ENCODE measurements at places on chromosomes 3 and 15. TPM values are rescaled to one million over a fixed set of nuclear protein-coding genes. Genes with fewer than 3 reads are reported as not detected.
A peak's percentile ranks its signal among the peaks of the same experiment; 100 is the strongest.

Gene ULK4
- 0.91 TPM for total RNA-seq

Gene NPRL2
- 17.7 TPM for total RNA-seq

Gene PIK3R4
- total RNA-seq = 11.0 TPM

Gene GPR15
- not detected for total RNA-seq

Gene SCN11A
- total RNA-seq = not detected

Gene IGF1R
- 12.6 TPM for total RNA-seq

- DNase-seq = no peak
Observed at GRCh38 chr15:85031086-85031943, 49.7 kb downstream of the PDE8A start.

- DNase-seq = no peak
Observed at GRCh38 chr3:128352326-128352725, 114.4 kb downstream of the DNAJB8 start.

GRCh38 chr15:71244250-71244649, 129.0 kb downstream of the THSD4 start:
- no peak for DNase-seq

- no peak for DNase-seq
Observed at GRCh38 chr3:160486459-160486869, 36.9 kb upstream of the TRIM59 start.

- no peak for DNase-seq
Observed at GRCh38 chr3:138625707-138626365, 17.3 kb downstream of the FAIM start.

DNA sequence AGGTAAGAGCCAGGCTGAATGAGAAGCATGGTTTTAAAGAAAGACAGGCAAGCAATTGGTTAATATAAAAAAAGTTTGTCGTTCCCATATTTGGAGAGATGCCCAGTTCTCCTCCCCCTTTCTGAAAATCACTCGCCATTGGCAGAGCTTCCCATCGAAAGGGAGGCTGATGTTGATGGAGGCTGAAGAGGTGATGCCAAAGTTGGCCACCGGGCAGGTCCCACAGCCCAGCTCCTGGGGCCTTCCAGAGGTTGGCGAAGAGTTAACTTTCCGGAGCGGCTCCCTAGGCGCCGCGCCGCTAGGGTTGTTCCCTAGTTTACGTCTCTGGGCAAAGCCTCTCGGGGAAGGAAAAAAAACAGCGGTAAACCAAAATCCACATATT, 793 bp downstream of the PCOLCE2 start:
- DNase-seq = no peak

GRCh38 chr3:169308654-169309250, 354.8 kb downstream of the MECOM start:
- no peak for DNase-seq

DNA sequence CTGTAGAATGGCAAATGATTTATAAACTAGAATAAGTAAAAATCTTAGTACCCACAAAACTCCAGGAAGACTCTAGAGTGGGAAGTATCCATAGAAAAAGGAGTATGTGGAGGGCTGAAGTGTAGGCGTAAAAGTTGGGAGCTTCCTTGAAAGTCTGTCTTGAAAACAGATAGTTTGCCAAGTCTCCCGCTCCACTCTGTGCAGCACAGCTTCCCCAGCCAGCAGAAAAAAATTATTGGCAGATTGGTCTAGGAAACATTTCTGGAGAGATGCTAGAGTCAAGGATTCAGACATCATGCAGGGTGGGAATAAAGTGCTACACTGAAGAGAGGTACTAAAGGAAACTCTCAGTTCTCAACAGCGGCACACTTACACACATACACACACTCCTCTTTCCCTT, 53.4 kb upstream of the CD200R1L start:
- no peak for DNase-seq

- DNase-seq = no peak
Observed at GRCh38 chr3:37326144-37326543, 151.8 kb upstream of the LRRFIP2 start.

- DNase-seq = peak; percentile 83
Observed at GRCh38 chr15:41621200-41622193, 38.7 kb upstream of the MGA start.

- peak; percentile 77 for DNase-seq
Observed at GRCh38 chr3:160801386-160802118, 45.5 kb downstream of the PPM1L start.

DNA sequence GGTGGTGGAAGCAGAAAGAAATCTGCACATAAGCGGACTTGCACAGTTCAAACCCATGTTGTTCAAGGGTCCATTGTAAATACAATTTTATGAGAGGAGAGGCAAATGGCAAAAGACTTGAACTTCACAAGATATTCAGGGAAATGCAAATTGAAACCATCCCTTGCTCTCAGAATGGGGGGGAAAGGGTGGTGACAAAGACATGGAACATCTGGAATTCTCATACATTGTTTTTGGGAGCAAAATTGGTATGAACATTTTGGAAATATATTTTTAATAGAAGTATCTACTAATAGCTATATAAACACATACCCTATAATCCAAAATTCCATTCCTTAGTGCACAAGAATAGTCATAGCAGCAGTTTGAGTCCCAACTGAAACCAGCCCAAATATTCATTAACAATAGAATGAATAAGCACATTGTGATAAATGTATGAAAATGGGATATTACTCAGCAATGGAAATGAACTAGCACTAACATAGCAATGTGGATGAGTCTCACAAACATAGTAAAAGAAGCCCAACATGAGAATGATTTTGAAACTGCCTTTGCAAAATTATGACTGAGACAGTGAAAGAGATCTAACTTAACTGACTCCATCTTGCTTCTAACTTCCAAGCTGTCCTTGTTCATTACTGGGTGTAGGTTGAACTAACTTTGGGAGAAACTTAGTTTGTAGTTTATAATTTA, 77.2 kb downstream of the CD200R1L start:
- DNase-seq = no peak

DNA sequence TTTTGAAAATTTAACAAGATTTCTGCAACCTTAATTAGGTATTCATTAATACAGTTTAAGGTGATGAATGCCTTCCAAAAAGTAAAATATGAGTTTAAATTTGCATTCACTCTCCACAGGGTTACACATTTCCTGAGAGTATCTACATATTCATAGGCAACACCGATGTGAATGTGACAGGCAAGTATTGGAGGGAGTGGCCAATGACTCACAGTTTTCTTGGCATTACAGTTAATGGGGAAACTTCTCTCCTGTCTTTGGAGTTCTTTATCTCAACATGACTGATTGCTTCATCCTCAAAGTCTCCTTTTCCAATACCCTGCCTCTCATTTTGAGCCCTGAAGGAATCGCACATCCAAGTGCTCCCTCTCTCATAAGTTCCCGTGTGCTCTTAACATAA, 181.9 kb upstream of the CHL1 start:
- no peak for DNase-seq

DNA sequence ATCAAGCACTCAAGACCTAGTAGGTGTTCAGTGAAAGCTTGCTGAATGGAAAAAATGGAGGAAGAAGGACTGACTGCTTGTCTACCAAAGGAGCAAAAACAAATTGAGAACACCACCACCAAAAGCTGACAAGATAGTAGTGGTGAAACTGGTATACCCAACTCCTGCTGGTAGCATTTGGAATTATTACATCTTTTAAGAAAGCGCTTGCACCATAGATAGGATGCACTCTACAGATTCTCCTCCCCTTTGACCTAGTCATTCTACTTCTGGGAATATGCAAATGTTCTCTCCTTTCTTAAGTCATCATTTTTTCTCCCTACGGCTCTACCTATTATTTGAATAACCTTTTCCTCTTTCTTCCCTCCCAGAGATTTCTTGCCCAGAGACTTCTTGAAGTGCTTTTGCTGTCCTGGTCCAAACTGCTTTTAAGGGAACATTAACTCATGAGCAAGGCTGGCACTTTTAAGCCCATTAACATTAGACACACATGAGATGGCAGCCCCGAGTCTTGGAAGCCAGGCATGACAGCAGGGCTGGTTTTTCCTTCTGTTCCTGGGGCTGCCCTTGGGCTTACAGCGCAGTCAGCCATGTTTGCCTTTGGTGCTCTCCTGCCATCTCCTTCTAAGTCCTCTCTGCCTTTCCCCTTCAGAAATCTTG, 75.0 kb upstream of the TLE3 start:
- no peak for DNase-seq

GRCh38 chr3:197249542-197249941, 48.9 kb downstream of the DLG1 start:
- no peak for DNase-seq

DNA sequence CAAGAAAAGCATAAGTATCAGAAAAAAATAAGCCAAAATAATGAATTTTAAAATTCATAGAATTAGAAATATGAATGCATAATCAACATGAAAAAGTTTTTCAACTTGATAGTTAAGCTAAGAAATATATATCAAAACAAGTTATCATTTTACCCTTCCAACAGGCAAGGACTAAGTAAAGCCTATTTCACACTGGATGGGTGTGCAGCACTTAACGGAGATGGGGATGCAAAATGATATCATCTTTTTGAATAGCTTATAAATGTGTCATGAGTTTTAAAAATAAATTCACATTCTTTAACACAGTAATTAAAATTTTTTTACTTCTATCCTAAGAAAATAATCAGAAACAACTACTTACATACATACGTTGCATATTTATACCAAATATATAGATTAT, 20.9 kb downstream of the PIK3R4 start:
- DNase-seq = no peak

- DNase-seq = no peak
Observed at GRCh38 chr3:21825684-21826083, 74.7 kb upstream of the ZNF385D start.

DNA sequence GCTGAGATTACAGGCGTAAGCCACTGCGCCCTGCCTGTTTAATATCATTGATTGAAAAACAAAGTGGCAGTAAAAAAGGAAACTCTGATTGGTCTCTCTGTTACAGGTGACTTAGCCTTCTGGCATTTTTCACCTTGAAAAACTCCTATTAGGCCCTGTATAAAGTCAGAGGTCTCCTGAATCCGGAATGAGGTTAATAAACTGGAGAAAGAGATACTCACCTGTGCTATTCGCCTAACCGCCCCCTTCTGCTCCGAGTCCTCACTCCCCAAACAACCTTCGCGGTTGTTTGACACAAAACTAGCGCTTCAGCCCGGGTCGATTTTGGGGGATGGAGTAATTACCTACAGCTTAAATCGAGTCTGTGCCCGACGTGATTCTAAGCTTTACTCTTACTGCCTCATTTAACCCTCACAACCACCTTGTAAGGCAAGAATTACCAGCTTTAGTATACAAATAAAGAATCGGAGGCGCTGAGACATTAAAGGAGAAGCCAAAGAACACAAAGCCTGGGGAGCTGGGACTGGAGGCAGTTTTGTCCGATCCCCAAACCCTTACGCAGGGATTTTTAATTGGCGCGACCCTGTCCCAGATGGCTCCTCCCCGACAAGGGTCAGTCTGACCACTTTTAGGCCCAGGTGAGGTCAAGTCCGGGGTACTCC, 441 bp downstream of the CEP70 start:
- no peak for DNase-seq

DNA sequence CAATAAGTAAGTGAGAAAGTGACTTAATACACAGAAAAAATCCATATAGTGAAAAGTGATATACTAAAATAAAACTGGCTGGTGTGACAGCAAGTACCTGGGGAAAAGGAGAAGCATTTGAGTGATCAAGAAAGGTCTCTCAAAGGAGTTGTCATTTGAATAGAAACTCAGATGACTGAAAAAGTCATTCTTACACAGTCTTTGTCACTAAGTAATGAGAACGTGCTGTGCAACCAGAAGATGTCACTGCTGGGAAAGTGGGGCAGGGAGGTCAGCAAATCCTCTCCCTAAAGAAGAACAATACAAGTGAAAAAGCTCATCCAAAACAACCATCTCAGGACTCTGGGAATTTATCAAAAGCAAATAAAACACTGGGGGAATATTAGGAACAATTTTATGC, 317.5 kb upstream of the TRIM42 start:
- no peak for DNase-seq

- DNase-seq = no peak
Observed at GRCh38 chr3:94101860-94102259, 39.0 kb downstream of the NSUN3 start.

DNA sequence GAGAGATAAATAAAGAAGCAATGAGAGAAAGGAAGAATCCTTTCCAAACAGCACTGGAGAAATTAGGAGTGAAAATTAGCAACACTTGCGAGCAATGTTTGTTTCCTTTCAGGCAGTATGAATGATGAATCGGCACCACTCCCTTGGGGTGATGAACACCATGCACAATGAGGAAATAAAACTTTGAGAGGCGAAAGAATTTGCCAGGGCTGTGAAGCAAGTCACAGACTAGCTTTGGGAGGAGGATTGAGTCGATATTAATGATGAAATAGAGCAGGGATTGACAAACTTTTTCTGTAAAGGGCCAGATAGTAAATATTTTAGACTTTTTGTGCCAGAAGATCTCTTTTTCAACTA, 237.7 kb downstream of the AGBL1 start:
- DNase-seq = no peak

DNA sequence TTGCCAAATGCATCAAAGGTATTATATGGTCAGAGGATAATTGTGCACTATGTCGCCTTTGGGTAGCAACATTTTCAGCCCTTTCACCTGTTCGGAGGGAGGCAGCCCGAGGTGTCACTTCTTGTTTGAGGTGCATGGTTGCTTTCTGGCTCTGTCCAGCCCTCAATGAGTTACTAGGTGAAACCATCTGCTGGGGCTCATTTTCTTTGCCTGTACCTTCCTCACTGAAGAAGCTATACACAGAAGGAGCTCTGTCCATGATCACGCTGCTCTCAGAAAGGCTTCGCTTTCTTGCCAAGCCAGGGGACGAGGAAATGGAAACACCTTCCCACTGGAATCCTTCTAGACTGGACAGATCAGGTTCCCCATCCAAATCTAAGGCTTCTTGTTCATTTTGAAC, 42.7 kb downstream of the ZNF106 start:
- no peak for DNase-seq

DNA sequence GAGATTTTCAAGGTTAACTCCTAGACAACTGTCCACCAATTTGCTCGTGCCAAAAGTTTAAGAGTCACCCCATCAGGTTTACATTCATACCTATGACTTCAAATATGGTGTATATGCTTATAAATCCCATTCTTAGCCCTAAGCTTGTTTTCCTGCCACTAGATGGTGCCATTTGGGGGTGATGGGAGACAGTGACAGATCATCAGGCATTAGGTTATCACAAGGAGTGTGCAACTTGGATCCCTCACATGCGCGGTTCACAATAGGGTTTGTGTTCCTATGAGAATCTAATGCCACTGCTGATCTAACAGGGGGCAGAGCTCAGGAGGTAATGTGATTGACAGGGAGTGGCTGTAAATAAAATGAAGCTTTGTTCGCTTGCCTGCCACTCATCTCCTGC, 182.7 kb downstream of the CNTN6 start:
- no peak for DNase-seq
